ENCODE measurements at places on chromosomes 1 and 21.

GRCh38 chr21:46551636-46552241 lies 53.1 kb downstream of the S100B start:
- DNase-seq, result no peak

GRCh38 chr1:111481387-111482221 lies 7.8 kb downstream of the C1orf162 start:
- peak; percentile 77 for DNase-seq

DNA sequence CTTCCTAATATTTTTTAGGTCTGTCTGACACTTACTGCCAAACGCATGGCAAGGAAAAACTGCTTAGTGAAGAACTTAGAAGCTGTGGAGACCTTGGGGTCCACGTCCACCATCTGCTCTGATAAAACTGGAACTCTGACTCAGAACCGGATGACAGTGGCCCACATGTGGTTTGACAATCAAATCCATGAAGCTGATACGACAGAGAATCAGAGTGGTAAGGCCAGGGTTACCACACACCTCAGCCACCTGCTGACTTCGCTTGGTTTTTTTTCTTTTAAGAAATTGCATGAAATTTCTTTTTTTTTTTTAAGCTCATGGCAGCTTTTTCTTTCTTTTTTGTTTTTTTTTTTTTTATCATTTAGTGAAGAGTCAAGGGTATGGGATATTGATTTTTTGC lies 17.2 kb downstream of the ATP1A1 start:
- DNase-seq, result no peak

GRCh38 chr1:32759997-32760623 lies 57.0 kb downstream of the YARS1 start:
- DNase-seq, result no peak

- DNase-seq, result no peak
These were observed 63.7 kb downstream of the MRPL37 start for GRCh38 chr1:54263601-54264226.

DNA sequence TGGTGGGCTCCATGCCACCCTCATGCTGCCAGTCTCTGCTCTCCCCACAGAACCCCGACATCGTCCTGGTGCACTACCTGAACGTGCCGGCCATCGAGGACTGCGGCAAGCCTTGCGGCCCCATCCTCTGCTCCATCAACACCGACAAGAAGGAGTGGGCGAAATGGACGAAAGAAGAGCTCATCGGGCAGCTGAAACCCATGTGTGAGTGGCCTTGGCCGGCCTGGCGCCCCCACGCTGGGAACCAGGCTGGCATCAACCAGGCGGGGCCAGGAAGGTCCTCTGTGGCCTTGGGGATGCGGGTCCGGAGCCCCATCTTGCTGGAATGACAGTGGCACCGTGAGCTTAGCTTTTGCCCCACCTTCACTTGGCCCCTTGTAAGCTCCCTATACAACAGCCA lies 130.7 kb upstream of the VAMP3 start:
- DNase-seq, result no peak

DNA sequence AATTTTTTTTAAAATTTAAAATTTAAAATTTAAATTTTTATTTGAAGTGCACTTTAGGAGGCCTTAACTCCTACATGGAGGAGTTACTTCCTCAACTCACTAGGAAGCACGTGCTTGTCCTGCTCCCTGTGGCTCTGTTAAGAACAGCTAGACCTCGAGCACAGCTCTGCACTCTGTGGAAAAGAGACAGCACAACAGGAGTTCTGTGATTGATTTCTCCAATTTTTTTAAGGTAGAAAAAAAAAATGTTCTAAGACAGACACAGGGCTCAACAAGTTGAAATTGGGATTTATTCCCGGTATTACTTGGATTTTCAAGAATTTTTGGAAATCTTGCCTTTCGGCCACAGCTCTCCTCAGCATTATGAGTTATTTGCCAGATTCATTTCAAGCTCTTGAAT lies 356.6 kb upstream of the LYPLAL1 start:
- no peak for DNase-seq

GRCh38 chr1:29458737-29459619 lies 222.7 kb downstream of the PTPRU start:
- DNase-seq, result no peak

DNA sequence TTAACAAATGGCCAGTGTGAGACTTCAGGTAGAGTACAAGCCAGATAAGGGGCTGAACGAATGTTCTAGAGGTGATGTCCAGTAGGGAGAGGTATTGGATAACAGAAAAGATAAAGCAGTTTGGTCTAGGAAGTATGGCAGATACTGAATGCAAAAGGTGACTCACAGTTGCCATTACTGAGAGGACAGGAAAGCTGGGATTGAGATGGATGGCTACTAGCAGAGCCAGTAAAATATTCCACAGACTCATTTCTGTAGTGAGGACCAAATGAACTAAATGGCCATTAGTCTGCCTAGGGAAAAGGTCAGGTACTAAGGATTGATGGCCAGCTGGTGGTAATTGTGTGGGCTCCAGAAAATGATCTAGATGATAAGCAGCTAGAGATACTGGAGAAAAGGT lies 11.5 kb downstream of the MACO1 start:
- peak; percentile 40 for DNase-seq

DNA sequence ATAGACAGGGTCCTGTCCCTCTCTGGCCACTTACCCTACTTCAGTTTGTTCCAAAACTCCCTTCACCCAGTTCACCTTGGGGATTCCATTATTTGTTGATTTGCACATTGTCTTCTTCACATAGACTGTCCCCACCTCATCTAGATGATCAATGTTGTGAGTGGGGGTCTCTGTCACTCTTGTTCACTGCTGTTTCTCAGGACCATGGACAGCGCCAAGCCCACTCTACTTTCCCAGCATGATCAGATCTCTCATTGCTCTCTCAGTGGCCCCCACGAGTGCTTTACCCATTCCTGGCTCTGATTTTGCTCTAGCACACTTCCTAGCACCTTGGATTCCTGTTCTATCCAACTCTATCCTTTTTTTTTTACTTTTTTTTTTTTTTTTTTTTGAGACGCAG lies 45.4 kb upstream of the IGSF21 start:
- no peak for DNase-seq

- peak; percentile 92 for DNase-seq
These were observed 338 bp upstream of the TOR1AIP1 start for GRCh38 chr1:179881642-179882252.

DNA sequence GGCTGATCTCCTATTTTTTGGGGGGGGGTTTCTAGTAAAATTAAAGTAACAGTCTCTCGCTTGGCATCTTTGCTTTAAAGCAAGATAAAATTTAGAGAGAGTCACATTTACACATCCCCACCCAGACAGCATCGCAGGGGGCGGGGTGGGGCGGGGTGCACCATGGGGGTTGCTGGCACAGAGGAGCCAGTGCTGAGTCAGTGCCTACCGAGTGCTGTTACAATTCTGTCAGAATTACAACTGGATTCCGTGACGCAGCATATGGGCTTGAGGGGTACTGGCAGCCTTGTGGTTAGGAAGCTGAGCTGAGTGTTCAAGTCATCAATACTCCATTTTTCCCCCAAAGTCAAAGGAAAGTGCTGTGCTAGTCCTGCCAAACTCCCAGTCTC lies 175.9 kb downstream of the PRDM16 start:
- DNase-seq, result no peak

DNA sequence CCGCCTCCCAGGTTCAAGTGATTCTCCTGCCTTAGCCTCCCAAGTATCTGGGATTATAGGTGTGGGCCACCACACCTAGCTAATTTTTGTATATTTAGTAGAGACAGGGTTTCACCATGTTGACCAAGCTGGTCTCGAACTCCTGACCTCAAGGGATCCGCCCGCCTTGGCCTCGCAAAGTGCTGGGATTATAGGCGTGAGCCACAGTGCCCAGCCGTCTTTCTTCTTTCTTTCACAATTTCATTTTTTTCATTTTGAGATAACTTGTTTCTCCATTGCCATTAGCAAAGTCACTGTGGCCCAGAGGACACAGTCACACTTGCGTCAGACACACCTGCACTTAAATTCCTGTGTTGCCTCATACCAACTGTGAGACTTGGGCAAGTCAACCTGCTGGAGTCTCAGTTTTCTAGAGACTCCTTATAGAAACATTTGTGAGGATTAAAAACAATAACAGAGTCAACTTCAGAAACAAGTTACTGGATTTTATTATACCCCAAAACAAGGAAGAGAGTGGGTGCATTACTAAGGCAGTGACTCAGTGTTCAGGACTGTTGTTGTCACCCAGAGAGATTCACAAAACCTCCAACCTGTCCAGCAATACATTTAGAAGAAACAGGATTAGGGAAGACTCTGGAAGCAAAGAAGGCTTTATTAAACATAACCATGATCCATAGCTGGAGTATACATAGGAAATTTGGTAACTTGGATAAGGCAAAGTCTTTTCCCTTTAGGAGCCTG lies 2.6 kb downstream of the TEDDM1 start:
- DNase-seq, result no peak

- no peak for DNase-seq
These were observed 240.5 kb upstream of the MAP1LC3C start for GRCh38 chr1:242239398-242239797.

- DNase-seq, result no peak
These were observed 386.5 kb upstream of the ST6GALNAC5 start for GRCh38 chr1:76480827-76481226.

- peak; percentile 58 for DNase-seq
These were observed 237.5 kb downstream of the HMCN1 start for GRCh38 chr1:185971688-185972087.

GRCh38 chr1:9900142-9901043 lies 9.7 kb downstream of the CTNNBIP1 start:
- DNase-seq, result no peak

DNA sequence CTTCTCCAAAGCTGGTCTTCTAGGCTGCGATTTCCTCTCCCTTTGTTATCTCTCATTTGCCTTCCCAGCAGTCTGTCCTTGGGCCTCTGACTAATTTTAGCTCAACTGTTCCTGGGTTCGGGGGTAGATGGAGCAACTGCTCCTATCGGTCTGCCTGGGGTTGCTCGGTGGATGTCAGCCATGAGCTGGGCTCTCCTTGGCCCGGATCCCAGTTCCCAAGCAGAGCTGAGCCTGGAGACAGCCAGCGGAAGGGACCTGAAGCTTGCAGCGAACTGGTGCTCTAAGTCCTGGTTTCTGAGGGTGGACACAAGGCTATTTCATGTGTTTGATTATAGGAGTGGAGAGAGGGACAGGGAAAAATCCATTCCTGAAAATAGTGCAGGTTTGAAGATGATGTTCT lies 423.0 kb downstream of the RPS6KC1 start:
- DNase-seq, result no peak

GRCh38 chr1:205273551-205273982 lies 45.8 kb downstream of the TMCC2 start:
- peak; percentile 56 for DNase-seq

Data from LHCN-M2 (cell line).